ENCODE measurements at places on chromosomes 16 and 17. TPM values are rescaled to one million over a fixed set of nuclear protein-coding genes. Genes with fewer than 3 reads are reported as not detected.

ZP2 gene
- polyA plus RNA-seq, result not detected

C1QTNF1 gene
- polyA plus RNA-seq, result 24.3 TPM

TTLL6 gene
- 0.94 TPM for polyA plus RNA-seq

STXBP4 gene
- 1.6 TPM for polyA plus RNA-seq

EPOP gene
- polyA plus RNA-seq, result 2.8 TPM

TEPSIN gene
- polyA plus RNA-seq, result 29.1 TPM

MYL11 gene
- 0.44 TPM for polyA plus RNA-seq

FNDC8 gene
- polyA plus RNA-seq, result not detected

DNA sequence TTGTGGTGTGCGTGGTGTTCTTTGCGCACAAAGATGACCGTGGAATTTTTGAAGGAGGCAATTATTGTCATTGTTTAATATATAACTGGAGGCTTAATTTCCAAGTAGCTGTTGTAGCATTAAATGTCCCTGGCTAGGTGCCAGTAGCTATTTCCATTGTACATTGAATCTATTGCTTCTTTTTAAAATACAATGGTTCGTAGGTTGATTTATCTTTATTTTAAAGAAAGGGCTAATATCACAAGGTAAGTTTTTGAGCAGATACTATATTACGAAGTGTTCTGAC lies 127.1 kb downstream of the RPTOR start:
- no peak for DNase-seq

GRCh38 chr17:50338645-50339044 lies 7.3 kb upstream of the XYLT2 start:
- no peak for DNase-seq

DNA sequence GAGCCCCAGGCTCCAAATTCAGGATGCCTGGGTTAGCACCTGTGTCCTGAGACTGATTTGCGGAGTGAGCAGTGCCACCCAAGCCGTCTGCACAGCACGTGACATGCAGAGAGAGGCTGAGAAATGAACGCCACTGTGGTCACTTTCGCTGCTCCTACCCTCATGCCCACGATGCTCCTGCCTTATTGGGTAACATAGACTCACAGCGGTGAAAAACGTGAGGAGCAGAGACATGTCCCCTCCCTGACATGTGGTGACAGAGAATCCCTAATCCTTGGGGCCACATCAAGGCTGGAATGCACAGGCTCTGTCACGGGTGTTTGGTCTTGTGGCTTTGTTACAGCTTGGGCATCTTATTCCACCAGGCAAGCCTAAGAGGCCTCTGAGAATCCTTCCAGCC lies 52.1 kb upstream of the CACNG5 start:
- no peak for DNase-seq

- DNase-seq, result no peak
Measured at GRCh38 chr17:69762359-69762758, 312.7 kb upstream of the KCNJ16 start.

DNA sequence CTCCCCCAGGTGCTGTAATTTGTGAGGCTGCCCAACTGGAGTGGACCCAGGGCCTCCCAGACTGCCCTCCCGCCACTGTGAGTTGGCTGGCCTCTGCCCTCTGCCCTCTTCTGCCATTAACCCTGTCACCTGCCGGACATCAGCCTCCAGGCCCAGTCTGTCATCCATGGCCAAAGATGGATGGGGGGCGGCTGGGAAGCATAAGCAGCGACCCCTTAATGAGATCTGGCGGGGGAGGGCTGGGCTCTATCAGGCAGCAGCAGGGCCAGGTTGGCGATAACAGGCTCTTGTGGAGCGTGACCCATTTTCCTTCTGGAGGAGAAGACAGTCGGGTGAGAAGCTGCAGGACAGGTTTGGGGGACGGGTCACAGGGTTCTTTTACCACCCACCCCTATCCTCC lies 25.3 kb downstream of the CDK5RAP3 start:
- no peak for DNase-seq

GRCh38 chr16:85151603-85152413 lies 39.5 kb upstream of the CIBAR2 start:
- peak; percentile 75 for DNase-seq

DNA sequence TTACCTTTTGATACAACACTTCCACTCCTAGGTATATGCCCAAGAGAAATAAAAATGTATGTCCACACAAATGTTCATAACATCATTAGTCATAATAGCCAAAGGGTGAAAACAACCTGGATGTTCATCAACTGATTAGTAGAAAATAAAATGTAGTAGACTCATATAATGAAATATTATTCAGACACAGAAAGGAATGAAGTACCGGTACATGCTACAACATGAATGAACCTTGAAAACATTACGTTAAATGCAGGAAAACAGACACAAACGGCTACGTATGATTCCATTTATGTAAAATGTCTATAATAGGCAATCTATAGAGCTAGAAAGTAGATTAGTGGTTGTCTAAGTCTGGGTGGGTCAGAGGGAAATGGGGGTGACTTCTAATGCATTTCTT lies 358.5 kb downstream of the CA10 start:
- DNase-seq, result no peak

GRCh38 chr16:58563775-58564174 lies 48.5 kb downstream of the SETD6 start:
- DNase-seq, result no peak

DNA sequence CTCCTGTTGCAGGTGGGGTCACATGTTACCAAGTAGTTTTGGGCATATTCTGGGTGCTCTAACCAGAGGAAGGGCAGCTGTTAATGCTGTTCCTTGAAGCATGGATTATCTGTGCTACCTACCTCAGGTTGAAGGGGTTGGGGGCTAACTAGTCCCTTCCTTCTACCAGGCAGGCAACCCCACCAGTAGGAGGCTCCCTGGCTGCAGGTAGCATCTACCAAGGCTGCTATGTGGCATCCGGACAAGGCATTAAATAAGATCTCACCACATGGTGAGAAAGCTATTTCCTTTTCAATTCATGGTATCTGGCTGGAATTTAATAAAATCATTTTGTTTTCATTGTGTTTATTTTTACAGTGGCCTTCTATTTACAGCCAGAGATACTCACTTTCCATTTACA lies 62.5 kb downstream of the CACNG3 start:
- no peak for DNase-seq

DNA sequence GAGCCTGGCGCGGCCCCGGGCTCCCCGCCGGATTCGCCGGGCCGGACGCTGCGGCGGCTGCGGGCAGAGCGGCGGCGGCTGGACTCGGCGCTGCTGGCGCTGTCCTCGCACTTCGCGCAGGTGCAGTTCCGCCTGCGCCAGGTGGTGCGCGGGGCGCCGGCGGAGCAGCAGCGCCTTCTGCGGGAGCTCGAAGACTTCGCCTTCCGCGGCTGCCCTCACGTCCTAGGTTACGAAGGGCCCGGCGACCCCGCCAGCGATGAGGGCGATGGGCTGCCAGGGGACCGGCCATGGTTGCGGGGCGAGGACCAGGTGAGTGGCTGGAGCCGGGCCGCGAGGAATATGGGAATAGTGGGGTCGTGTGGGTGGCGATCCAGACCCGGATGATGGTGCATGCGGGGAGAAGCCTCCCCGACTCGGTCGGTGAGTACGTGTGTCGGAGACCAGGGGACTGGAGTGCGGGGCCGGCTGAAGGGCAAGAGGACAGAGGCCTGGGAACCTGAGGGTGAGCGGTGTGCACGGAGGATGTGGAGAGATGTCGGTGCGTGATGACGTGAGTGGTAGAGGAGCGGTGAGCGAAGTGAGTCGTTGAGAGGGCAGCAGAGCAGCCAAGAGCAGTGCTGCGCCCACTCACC lies 517 bp downstream of the RUNDC1 start:
- peak; percentile 38 for DNase-seq

GRCh38 chr16:89536371-89536770 lies 24.1 kb upstream of the RPL13 start:
- no peak for DNase-seq

- DNase-seq, result no peak
Measured at GRCh38 chr16:65098916-65099315, 22.9 kb downstream of the CDH11 start.

DNA sequence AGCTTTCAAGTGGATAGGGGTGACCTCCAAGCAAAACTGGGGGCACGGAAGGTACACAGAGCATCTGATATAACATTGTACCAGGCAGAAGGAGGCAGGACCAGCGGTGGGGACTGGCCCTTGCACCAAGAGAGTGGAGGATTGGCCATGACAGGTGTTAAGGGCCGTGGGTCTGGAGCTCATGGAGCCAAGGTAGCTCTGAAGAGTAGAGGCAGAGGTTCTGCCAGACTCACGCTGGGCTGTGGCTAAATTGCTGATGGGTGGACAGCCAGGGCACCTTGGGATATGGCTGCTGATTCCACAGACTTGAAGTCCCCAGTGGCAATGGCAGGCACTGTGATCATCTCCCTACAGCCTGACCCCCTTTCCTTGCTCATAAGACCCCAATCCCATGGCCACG lies 65.9 kb upstream of the NKD1 start:
- no peak for DNase-seq

- DNase-seq, result peak; percentile 51
Measured at GRCh38 chr17:65918916-65919315, 273.0 kb downstream of the CEP112 start.

GRCh38 chr16:30615358-30616091 lies 5.3 kb upstream of the ZNF689 start:
- DNase-seq, result peak; percentile 43
